ENCODE measurements at places on chromosomes 5 and 9. TPM values are rescaled to one million over a fixed set of nuclear protein-coding genes. Genes with fewer than 3 reads are reported as not detected.

GRCh38 chr5:3182133-3182876, 413.3 kb upstream of the IRX1 start:
- no peak overlapping the region for H3K4me3 ChIP-seq
- H3K36me3 ChIP-seq = no peaks in the 10 kb centered on the region
- DNase-seq = no peak
- no peaks in the 10 kb centered on the region for H3K4me1 ChIP-seq

GRCh38 chr9:16833296-16833835, 37.1 kb downstream of the BNC2 start:
- no peak for DNase-seq
- H3K4me1 ChIP-seq = no peaks in the 10 kb centered on the region
- no peak overlapping the region for H3K27ac ChIP-seq
- H3K4me3 ChIP-seq = no peak overlapping the region
- no peaks in the 10 kb centered on the region for H3K27me3 ChIP-seq

- no peaks in the 10 kb centered on the region for H3K36me3 ChIP-seq
- H3K4me3 ChIP-seq = no peak overlapping the region
- DNase-seq = no peak
These were observed 37.8 kb downstream of the TLE4 start for GRCh38 chr9:79609468-79610018.

GRCh38 chr5:40124367-40124766, 555.3 kb upstream of the PTGER4 start:
- H3K27me3 ChIP-seq = no peaks in the 10 kb centered on the region
- H3K36me3 ChIP-seq = no peaks in the 10 kb centered on the region
- H3K27ac ChIP-seq = no peak overlapping the region
- DNase-seq = no peak
- H3K4me3 ChIP-seq = no peak overlapping the region
- no peaks in the 10 kb centered on the region for H3K4me1 ChIP-seq

DNA sequence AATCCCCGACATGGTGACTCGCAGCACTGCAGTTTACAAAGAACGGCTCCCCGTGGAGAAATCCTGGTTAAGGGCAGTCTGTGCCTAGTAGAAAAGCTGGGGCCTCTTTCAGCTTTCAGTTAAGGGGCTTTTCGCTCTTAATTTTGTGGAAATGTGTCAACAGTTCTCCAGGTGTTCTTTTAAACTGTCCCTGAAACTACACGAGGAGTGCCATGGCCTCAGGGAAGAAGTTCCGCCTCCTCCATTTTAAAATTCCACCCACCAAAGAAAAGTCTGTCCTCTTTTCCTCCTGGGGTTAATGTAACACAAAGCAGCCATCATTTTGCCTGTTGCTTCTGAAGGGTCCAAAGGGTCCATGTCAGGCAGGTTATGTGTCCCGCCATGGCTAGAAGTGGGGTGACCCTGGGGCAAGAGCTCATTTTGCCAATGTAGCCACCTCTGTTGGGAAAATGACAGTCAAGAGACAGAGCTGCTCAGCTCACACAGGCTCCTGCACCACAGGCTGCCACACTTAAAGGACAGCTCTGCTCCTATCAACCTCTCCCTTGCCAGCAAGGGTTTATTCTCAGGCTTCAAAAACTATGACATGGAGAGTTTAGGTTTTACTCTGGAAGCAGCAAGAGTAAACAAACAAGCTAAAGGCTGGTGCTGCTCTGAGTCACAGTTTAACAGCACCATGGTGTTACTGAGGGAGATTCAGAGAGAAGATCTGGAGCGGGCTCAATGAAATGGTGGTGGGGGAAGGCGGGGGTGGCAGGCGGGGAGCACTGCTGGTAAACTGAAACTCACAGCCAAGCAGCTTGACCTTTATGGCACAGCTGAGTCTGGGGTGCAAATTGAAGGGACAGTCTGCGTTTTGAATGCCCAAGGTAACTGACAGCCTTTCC, 3.2 kb downstream of the WHRN start:
- H3K27ac ChIP-seq = peak overlapping the region; percentile 91
- DNase-seq = peak; percentile 64

GRCh38 chr5:79873187-79873586, 117.9 kb downstream of the MTX3 start:
- no peak for DNase-seq
- no peaks in the 10 kb centered on the region for H3K36me3 ChIP-seq
- peaks cover 41% of the 10 kb centered on the region for H3K27me3 ChIP-seq
- no peak overlapping the region for H3K4me3 ChIP-seq
- no peak overlapping the region for H3K27ac ChIP-seq

DNA sequence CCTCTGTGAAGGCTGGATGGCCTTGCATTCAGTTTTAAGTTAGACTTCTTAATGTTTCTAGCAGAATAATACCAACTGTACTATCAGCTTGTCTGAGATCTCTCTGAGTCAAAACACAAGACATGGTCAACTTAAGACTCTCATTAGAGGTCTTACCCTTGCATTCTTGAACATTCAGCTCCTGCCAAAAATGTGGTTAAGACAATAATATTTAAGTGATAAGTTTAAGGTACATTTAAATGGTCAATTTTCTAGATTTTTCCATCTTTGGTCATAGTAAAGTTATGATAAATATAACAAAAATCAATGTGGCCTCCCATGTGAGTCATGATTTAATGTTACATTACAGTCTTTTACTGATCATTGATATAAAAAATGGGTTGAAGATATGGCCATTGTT, 75.0 kb downstream of the NR2F1 start:
- no peak for DNase-seq
- no peaks in the 10 kb centered on the region for H3K4me1 ChIP-seq
- H3K27me3 ChIP-seq = no peaks in the 10 kb centered on the region
- no peaks in the 10 kb centered on the region for H3K36me3 ChIP-seq
- no peak overlapping the region for H3K4me3 ChIP-seq
- no peak overlapping the region for H3K27ac ChIP-seq

DNA sequence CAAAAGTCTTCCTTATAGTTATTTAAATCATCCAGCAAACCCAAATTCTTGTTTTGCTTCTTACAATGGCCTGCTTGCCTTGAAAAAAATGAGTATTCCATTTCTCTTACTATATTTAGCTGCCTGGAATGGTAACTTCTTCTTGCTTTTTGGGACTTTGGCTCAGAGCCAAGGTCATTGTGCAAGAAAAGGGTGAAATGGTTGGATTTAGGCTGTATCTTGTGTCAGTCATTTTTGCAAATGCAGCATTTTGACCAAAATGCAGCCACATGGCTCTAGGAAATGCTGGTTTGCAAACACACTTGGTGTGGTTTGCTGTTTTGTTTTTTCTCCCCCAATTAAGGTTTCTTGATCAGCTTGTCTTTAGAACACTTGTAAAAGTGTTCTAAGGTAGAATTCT, 133.3 kb upstream of the ELL2 start:
- no peak for DNase-seq
- H3K27me3 ChIP-seq = no peaks in the 10 kb centered on the region
- no peak overlapping the region for H3K4me3 ChIP-seq
- H3K4me1 ChIP-seq = no peaks in the 10 kb centered on the region
- H3K36me3 ChIP-seq = no peaks in the 10 kb centered on the region

DNA sequence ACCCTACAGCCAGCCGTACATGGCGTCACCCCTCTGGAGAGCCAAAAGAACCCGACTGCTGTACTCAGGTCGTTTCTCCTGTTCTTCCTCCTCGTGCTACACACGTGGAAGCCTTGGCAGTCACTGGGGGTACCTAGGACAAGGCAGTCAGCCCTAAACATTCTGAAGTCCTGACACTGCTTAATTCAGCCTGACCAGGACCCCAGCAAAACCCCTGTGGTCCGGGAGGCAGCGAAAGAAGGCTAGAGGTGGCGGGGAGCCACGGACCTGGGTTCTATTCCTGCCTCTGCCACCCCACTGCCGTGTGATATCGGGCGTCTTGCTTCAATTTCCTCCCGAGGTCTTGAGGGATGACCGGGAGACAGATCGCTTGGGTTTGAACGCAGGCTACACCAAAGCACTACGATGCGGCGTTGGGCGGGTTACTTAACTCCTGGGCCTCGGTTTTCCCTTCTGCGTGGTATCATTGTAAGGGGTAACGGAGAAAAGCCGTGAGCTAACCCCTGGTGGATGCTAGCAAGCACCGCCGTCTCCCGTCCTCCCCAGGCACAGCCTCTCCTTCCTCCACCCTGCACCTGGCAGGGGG, 429 bp upstream of the ARL10 start:
- H3K27me3 ChIP-seq = no peaks in the 10 kb centered on the region
- DNase-seq = no peak
- H3K4me3 ChIP-seq = no peak overlapping the region
- H3K4me1 ChIP-seq = peaks cover 22% of the 10 kb centered on the region
- peaks cover under 1% of the 10 kb centered on the region for H3K36me3 ChIP-seq

GRCh38 chr9:122367774-122368460, 2.9 kb upstream of the PTGS1 start:
- H3K27me3 ChIP-seq = peaks cover 10% of the 10 kb centered on the region
- DNase-seq = no peak
- peaks cover 12% of the 10 kb centered on the region for H3K4me1 ChIP-seq
- H3K27ac ChIP-seq = no peak overlapping the region
- H3K4me3 ChIP-seq = no peak overlapping the region

- no peaks in the 10 kb centered on the region for H3K27me3 ChIP-seq
- no peak overlapping the region for H3K4me3 ChIP-seq
- H3K4me1 ChIP-seq = peaks cover 17% of the 10 kb centered on the region
- H3K27ac ChIP-seq = no peak overlapping the region
- H3K36me3 ChIP-seq = peaks cover 7% of the 10 kb centered on the region
- no peak for DNase-seq
These were observed 5.7 kb downstream of the WHRN start for GRCh38 chr9:114499528-114499927.

GRCh38 chr9:126439402-126439765, 112.8 kb downstream of the MVB12B start:
- no peaks in the 10 kb centered on the region for H3K36me3 ChIP-seq
- H3K4me3 ChIP-seq = no peak overlapping the region
- H3K27ac ChIP-seq = no peak overlapping the region
- H3K27me3 ChIP-seq = peaks cover 30% of the 10 kb centered on the region
- H3K4me1 ChIP-seq = no peaks in the 10 kb centered on the region

DNA sequence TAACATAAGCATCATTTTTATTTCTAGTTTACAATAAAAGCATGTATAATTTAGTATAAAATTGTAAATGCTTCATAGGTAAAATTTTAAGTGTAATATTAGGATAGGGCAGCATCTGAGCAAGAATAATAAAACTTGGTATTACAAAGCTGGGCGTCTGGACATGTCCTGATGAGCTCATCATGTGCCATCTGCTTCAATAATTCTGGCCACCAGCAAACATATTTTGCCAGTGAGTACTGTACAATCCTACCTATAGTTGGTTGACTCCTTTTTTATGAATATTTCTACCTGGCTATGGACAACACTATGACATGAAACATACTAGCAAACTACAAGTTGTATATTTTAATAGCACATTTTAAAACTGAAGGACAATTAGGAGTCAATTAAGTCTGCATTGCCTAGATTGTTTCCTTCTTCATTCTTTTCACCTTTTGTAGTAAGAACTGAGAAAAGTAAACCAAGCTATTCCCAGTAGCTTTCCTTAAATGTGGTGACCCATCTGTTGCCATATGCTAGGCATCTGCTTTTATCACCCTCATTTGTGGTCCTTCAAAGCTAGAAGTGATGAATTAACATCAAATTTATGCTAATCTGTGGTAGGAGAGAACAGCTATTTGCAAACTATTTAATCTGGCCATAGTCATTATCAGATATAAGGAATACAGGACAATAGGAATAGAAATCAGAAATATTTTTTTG, 23.4 kb downstream of the LURAP1L start:
- H3K36me3 ChIP-seq = no peaks in the 10 kb centered on the region
- no peak overlapping the region for H3K27ac ChIP-seq
- H3K4me3 ChIP-seq = no peak overlapping the region
- no peaks in the 10 kb centered on the region for H3K4me1 ChIP-seq

DNA sequence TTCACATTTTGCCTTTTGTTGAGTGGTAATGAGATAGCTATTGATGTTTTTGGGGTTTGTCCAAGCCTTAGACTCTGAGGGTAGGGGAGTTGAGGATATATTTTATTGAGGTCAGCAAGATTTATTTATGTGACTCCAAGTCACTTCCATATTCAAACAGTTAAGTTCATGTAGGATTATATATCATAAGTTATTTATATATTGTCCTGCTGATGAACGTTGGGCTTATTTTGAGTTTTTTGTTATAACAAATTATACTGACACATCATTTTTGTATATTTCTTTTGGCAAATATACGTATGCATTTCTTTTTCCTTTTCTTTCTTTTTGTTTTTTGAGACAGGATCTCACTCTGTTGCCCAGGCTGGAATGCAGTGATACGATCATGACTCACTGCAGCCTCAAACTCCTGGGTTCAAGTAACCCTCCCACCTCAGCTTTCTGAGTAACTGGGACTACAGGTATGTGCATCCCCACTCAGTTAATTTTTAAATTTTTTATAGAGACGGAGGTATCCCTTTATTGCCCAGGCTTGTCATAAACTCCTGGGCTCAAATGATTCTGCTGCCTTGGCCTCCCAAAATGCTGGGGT, 23.5 kb upstream of the IL12B start:
- H3K4me3 ChIP-seq = no peak overlapping the region
- DNase-seq = no peak
- H3K4me1 ChIP-seq = no peaks in the 10 kb centered on the region

The KCTD16 gene
- not detected for total RNA-seq

The SLC34A1 gene
- total RNA-seq = not detected

The C5orf52 gene
- not detected for total RNA-seq

The CDX1 gene
- not detected for total RNA-seq
